ENCODE measurements at places on chromosomes 5 and 9.

GRCh38 chr5:74581988-74582365 is 58.6 kb downstream of the ENC1 start:
- no peak for DNase-seq

GRCh38 chr5:180803181-180804128 is 849 bp upstream of the MGAT1 start:
- DNase-seq, result peak; percentile 41

- DNase-seq, result no peak
Observed at GRCh38 chr9:113818391-113818790, 57.7 kb upstream of the ZNF618 start.

DNA sequence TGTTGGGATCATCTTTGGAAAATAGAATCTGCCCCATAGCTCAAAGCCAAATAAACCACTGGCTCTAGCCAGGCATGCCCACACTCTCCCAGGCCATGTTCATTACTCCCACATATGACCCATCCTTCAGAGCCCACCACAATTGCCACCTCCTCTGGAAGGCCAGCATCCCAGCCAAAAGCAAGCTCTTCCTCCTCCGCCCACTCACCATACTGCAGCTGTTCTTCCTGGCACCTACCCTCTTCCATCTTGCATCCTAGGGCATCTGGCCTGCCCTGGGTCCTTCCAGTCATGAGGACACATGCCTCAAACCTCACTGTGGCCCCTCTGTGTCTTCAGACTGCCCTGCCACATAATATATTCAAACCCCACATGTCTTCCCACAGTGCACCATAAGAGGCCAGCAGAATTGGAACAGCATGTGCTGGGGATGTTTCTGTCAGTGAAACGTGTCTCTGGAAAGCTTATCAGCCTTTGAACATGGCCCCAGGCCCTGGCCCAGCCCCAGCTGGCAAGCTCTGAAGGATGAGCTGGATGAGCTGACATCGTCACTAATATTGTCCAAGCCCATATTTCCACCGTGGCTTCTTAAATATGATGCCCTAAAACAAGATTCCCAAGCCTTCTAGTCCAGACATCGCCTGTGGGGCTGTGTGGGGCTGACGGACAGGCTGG is 230.8 kb downstream of the AGTPBP1 start:
- DNase-seq, result peak; percentile 80

DNA sequence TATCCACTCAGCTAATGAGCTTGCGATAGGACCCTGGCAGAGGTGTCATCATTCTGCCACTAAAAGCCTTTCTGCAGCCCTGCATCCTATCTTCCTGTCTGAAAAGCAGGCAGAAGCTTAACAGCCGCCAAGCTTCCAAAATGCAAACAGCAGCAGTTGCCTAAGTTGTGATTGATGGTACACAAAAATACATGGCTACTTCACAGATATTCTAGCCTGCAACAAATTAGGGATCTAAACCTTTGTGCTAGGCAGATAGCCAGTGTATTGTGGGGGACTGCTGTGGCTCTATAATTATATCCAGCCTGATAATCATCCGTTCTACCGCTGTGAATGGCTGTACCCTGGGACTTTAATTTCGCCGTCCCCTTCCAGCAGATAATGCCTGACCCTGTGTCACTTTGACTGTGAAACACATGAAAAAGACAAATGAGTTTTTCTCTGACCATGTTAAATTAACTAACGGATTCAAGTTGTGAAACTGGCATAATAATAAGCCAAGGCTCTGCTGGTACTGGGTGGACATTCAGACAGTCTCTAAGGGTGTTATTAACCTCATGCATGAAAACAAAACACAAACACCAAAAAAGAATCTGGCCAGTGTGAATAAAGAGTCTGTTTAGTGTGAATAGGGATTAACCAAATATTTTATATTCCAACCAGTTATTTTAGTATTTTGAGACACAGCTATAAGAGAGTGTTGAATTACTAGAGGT is 45.9 kb downstream of the SEMA6A start:
- peak; percentile 48 for DNase-seq

- peak; percentile 30 for DNase-seq
Observed at GRCh38 chr5:98927242-98927988, 1.4 kb downstream of the CHD1 start.

DNA sequence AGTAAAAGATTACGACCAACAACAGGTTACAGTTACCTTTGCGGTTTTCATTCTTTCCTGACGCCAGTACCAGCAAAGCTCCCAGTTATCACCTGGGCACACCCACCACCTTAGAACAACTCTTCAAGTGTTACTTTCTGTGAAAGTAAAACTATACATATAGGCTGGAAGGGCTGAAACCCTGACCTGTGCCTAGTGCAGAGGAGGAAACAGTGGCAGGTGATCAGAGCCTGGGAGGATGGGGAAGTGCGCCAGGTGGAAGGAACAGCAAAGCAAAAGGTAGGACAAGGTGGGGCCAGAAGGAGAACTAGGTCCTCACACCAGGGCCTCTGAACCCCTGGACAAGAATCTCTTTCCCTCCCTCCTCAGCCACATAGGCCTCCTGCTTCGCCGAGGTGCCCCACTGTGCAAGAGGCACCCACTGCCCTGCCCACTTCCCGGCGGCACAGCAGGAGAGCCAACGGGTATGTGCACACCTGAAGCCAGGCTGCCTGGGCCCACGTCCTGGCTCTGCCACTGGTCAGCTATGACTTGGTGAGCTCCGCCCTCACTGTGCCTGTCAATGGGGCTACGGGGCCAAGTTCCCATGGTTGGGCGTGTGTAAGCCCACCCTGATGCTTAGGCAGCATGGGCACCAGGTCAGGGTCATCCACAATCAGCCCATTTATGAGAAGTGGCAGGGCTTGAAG is 26.9 kb downstream of the BICD2 start:
- no peak for DNase-seq

- no peak for DNase-seq
Observed at GRCh38 chr9:426264-426663, 211.6 kb downstream of the DOCK8 start.

DNA sequence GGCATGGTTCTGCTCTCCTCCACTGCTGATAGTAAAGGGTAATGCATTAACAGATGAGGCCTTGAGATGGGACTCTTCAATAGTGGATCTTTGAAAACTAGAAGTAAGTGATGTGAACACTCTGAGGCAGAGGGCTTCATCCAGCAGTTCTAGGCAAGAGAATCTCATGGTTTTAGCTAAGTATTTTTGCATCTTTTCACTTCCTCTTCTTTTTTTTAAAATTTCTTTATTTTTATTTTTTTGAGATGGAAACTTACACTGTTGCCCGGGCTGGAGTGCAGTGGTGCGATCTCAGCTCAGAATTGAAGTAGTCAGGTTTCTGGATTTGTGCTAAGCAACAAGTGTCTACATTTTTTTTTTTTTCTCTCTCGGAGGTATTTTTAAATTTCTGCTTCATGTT is 101.9 kb downstream of the MTRR start:
- no peak for DNase-seq

DNA sequence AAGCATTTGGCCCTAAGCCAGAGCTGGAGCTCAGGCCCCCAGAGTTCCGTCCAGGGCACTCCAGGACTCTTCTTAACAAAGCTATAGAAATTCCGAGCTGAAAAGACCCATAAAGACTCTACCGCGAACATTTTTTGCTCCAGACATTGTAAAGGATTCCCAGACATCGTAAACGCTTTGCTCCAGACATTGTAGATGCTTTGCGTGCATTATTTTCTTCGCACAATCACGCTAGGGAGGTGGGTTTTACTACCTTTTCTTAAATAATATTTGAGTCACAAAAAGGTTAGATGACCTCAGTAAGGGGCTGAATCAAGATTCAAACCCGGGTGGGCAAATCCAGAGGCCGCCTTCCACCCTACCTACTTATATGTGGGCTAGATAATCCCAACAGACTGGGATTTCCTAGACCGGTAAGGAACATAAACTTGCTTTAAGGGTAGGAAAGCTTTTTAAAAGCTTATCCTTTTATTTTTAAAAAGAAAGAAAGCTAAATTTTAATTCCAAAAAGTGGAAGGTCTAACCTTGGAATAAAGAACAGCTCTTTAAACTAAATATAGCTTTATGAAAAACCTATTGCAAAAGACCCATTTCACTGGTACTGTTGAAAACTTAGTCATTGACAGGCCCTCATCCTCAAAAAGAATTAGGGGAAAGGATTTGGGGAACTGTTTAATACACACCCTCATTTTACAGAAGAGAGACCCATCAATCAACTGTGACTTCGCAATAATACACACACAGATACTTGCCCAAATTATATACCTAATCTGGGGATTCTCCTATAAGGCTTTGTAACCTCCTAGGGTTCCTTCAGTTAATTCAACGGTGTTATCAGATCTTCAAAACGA is 822 bp upstream of the TNIP1 start:
- DNase-seq, result no peak

GRCh38 chr5:14576206-14576605 is 5.4 kb upstream of the OTULINL start:
- no peak for DNase-seq

GRCh38 chr5:179224741-179225140 is 120.5 kb downstream of the ADAMTS2 start:
- DNase-seq, result no peak

GRCh38 chr9:1096155-1096964 is 46.2 kb downstream of the DMRT2 start:
- DNase-seq, result no peak

Data from SK-N-SH (cell line).